RCC 7860 (cell line): ENCODE measurements at places on chromosomes 3 and 15.
A peak's percentile ranks its signal among the peaks of the same experiment; 100 is the strongest.

DNA sequence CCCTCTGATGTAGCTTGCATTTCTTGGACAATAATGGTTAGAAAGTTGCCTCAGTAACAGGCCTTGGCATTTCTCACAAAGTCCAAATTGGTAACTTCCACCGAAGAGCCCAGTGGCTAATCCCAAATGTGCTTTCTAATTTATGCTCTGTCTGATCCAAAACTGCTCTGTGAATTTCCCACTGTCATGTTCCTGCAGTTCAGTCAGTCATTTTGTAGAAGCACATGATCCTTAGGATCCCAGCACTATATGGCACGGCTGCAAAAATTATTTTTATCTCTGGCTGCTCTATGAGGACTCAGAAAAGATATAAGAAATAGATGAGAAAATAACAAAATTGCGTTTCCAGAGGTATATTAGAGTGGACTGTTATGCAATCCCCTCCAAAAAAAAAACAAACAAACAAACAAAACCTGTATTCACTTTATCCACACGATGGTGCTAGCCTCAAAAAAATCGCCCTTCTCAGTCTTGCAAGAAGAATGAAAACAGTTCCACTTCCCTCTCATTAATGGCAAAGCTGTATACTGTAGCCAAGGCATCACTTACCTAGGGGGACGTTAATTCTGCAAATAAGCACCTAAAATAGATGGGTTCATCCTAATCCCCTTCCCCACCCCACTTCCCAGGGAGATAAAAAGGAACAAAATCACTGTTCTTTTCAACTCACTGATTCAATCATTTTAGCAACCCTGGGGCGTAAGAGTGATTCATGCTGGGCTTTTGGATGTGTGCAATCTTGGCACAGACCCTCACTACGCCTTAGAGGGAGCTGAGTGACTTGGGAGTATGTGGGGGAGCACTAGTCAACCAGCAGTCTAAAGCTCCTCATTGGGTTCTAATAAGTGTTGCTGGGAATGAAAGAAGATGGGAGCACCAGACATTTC lies 61.3 kb downstream of the TMCO5A start:
- DNase-seq, result no peak

DNA sequence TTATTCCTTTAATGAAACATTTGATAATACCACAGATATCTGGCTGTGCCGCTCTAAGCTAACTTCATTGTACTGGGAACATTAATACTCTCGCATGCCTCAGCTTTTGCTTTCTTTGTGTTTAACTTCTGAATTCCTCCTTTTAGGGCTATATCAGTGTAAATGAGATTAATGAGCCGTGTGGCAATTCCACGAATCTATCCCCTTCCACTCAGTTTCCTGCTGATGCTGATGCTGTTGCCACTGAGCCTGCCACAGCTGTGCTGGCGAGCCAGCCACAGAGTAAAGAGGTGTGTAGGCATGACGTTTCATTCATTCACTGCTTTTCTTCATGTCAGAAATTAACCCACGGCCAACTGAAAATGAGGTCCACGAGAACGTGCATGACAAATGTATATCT lies 30.0 kb upstream of the ABHD10 start:
- no peak for DNase-seq

GRCh38 chr3:24684506-24685023 lies 189.9 kb upstream of the THRB start:
- DNase-seq, result no peak

DNA sequence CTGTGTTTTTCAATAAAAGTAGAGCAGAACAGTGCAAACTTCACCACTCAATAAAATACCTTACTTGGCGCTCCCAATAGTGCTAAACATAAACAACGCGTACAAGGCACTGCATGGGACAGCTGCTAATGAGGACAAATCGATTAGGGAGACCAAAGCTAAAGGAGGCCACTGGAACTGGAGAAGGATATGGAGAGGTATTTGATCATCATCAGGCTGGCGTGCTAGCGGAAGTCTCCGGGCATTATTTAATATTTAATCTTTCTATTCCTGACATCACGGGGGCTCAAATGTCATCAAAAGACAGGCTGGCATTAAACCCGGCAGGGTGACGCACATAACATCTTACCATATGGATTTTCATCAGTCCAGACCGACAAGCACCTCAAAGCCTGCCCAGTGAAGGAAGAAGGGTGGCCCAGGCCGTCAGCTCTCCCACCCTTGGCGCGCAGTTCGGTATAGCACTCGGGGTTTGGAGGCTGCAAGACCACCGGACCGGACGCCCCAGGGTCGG lies 604 bp downstream of the CCPG1 start:
- peak; percentile 24 for DNase-seq

GRCh38 chr3:188339410-188340295 lies 185.7 kb downstream of the LPP start:
- no peak for DNase-seq

GRCh38 chr3:186990277-186990676 lies 60.0 kb downstream of the ST6GAL1 start:
- no peak for DNase-seq
